ENCODE measurements at places on chromosomes 7 and 10.

GRCh38 chr10:29703271-29703670 lies 68.5 kb upstream of the SVIL start:
- DNase-seq: no peak

DNA sequence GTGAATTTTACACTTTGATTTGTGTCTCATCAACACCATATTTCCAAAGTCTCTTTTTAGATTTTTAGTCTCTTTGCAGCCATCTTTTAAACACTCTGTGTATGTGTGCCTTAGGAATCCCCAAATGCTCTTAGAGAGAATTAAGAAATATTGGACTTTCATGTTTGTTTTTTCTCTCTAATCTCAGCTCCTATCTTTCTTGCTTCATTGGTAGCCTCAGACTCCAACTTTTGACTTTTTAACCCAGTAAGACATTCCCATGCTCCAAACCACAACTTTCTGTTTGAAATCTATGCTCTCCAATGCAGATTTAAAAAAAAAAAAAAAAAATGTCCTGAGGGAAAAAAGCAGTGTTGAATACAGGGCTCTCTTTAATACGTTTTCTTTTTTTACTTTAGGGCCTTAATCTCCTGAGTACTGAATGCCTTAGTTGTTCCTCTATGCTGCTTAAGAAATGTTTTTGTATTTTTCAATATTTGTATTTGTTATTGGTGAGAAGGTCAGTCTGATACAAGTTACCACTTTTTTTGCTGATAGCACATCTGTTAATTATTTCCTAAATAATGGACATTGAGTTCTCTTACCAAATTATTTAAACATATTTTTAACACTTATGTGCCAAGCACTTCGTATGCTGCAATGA lies 489.9 kb downstream of the NXPH1 start:
- DNase-seq: no peak

- no peak for DNase-seq
These were observed 26.4 kb downstream of the LAMB4 start for GRCh38 chr7:108103558-108104298.

DNA sequence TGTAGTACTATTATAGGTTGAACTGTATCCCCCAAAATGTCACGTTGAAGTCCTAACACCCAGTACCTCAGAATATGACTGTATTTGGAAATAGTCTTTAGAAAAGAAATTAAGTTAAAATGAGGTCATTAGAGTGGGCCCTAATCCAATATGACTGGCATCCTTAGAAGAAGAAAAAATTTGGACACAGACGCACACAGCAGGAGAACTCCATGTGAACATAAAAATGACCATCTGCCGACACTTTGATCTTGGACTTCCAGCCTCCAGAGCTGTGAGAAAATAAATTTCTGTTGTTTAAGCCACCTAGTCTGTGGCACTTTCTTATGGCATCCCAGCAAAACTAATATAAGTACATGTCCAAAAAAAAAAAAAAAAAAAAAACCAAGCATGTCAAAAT lies 225.8 kb downstream of the PARD3 start:
- DNase-seq: no peak

GRCh38 chr7:135169141-135169963 lies 1.2 kb downstream of the CYREN start:
- peak; percentile 63 for DNase-seq

- no peak for DNase-seq
These were observed 425.3 kb downstream of the PARD3 start for GRCh38 chr10:34389801-34390200.

DNA sequence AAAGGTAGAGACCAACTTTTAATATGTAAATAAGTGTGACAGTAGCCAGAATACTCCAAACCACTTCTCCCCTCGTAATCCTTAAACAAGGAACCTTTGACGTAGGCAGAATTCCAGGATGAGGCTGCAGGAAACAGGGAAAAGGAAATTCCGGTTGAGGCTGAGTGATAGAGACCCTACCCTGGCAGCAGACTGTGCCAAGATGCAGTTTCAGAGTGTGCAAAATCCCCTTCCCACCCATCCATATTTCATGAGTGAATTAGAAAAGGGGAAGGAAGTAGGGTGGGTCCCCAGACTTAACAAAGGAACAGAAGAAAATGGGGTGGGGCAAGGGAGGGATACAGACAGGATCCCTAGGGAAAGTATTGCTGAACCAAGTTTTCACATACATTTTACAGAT lies 143.0 kb downstream of the RAPGEF5 start:
- no peak for DNase-seq

Data from stimulated activated naive CD4-positive, alpha-beta T cell treated with Interleukin-2 at 50 U/mL for 16 hours (primary cell).